Uterus (tissue), 4 donors: ENCODE measurements at places on chromosomes 16 and 17. TPM values are rescaled to one million over a fixed set of nuclear protein-coding genes. Genes with fewer than 3 reads are reported as not detected.

The NPIPA2 gene
- total RNA-seq, result 11.5 TPM

The CEMP1 gene
- total RNA-seq, result not detected

The ARL5C gene
- total RNA-seq, result not detected

The DPEP2 gene
- 0.83 TPM for total RNA-seq

The CENPT gene
- total RNA-seq, result 29.4 TPM

The FA2H gene
- total RNA-seq, result not detected

The SHCBP1 gene
- not detected for total RNA-seq

The ASB16 gene
- not detected for total RNA-seq

The PRAC2 gene
- not detected for total RNA-seq

The TMEM235 gene
- not detected for total RNA-seq

The ALOXE3 gene
- 0.26 TPM for total RNA-seq
